Occipital lobe (tissue), 3 donors: ENCODE measurements at places on chromosomes 12 and 14. TPM values are rescaled to one million over a fixed set of nuclear protein-coding genes. Genes with fewer than 3 reads are reported as not detected.

OR4Q2 gene
- not detected for total RNA-seq

PDE3A gene
- total RNA-seq: 7.8 TPM

FBXL14 gene
- total RNA-seq: 25.3 TPM

SALL2 gene
- total RNA-seq: 11.2 TPM

TTC7B gene
- total RNA-seq: 23.2 TPM

USP44 gene
- total RNA-seq: 3.6 TPM

KRT78 gene
- total RNA-seq: 1.9 TPM

ERBB3 gene
- total RNA-seq: 2.2 TPM

PRB2 gene
- not detected for total RNA-seq

REP15 gene
- total RNA-seq: 3.0 TPM

FERMT2 gene
- 124 TPM for total RNA-seq

SERPINA9 gene
- not detected for total RNA-seq

CLEC4E gene
- not detected for total RNA-seq

HVCN1 gene
- 8.3 TPM for total RNA-seq

KRT72 gene
- total RNA-seq: not detected

SLC10A1 gene
- total RNA-seq: not detected

MUCL1 gene
- total RNA-seq: not detected
